COLO829 (cell line): ENCODE measurements at places on chromosomes 3 and 15.
A peak's percentile ranks its signal among the peaks of the same experiment; 100 is the strongest.

GRCh38 chr3:136938334-136938733 lies 19.4 kb upstream of the IL20RB start:
- DNase-seq = peak; percentile 32

- no peak for DNase-seq
Measured at GRCh38 chr15:89177116-89177515, 44.3 kb downstream of the RLBP1 start.

- DNase-seq = no peak
Measured at GRCh38 chr3:17983106-17983505, 240.7 kb upstream of the TBC1D5 start.

- DNase-seq = no peak
Measured at GRCh38 chr15:77744398-77744797, 111.7 kb upstream of the LINGO1 start.

DNA sequence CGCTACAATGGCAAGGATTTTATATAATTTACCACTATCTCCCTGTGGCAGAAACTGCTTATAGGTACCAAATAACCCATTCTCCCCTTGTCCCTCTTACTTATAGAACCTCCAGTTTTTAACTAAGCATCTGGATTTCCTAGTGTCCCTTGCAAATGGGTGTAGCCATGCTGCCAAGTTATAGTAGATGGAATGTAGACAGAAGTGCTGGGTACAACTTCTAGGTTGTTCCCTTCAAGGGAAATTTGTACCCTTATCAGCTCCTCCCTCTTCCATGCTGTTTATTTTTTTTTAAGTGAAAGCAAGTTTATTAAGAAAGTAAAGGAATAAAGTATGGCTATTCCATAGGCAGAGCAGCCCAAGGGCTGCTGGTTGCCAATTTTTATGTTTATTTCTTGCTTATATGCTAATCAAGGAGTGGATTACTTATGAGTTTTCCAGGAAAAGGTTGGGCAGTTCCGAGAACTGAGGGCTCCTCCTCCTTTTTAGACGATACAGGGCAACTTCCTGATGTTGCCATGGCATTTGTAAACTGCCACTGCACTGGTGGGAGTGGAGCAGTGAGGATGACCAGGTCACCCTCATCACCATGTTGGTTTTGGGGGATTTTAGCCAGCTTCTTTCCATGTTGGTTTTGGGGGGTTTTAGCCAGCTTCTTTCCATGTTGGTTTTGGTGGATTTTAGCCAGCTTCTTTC lies 40.1 kb upstream of the TM4SF19 start:
- DNase-seq = no peak

DNA sequence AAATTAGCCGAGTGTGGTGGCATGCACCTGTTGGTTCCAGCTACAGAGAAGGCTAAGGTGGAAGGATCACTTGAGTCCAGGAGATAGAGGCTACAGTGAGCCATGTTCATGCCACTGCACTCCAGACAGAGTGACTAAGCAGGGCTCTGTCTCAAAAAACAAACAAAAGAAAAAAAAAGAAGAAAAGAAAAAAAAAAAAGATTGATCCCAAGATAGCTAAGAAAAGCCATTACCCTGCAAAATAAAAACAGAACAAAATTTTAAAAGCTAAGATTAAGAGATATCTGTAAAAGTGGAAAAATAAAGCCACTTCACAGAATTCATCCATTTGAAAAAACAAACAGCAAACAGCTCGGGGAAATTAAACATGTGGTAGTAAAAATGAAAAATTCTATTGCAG lies 23.8 kb downstream of the LRRC2 start:
- DNase-seq = no peak

- no peak for DNase-seq
Measured at GRCh38 chr3:158097593-158098308, 8.5 kb downstream of the SHOX2 start.

DNA sequence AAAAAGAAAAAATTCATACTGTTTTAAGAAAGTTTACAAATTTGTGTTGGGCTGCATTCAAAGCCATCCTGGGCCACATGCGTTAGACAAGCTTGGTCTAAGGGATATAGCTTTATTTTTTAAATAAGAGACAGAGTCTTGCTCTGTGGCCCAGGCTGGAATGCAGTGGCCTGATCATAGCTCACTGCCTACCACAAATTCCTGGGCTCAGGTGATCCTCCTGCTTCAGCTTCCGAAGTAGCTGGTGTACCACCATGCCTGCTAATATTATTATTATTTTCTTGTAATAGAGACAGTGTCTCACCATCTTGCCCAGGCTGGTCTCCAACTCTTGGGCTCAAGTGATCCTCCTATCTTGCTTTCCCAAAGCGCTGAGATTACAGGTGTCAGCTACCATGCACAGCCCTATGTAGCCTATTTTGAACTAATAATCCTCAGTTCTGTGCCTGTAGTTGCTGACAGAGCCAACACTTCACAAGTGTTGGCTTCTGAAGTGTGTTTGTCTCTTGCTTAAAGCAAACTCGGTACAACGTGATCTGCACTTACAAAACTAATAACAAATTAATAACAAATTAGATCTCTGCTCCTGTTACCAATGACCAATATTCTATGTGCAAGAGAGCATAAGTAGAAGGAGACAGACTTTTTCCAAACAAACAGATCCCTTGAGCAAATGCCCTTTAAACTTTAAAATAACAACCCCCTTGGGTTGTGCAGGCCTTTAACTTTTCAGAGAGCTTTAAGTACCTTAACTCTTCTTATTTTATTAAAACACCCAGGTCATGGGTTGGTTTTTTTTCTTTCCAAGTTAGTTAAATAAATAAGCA lies 135.2 kb downstream of the VGLL4 start:
- DNase-seq = no peak
